Activated naive CD4-positive, alpha-beta T cell treated with anti-CD3 and anti-CD28 coated beads for 36 hours (primary cell): ENCODE measurements at places on chromosomes 3 and 15. TPM values are rescaled to one million over a fixed set of nuclear protein-coding genes. Genes with fewer than 3 reads are reported as not detected.

DNA sequence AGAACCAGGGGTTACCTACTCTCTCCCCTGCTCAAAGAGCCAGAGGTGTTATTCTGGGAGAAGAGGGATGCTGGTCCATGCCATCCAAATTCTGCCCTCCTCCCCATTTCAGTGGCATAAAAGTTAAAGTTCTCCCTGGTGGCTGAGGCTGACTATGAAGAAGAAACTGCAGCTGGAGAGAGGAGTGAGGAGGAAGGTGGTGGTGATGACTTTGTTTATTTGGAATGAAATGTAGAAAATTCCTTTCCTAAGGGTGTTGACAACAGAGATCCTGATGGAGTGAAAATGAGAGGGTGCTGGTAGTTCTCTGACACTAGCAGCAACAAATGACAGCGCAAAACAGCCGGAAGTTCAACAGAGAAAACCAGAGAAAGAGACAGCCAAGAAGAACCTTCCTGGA, 100.4 kb downstream of the PCCB start:
- peaks cover 12% of the 10 kb centered on the region for H3K4me1 ChIP-seq
- H3K4me3 ChIP-seq: no peak overlapping the region
- no peak for DNase-seq
- H3K27me3 ChIP-seq: no peaks in the 10 kb centered on the region
- H3K27ac ChIP-seq: no peak overlapping the region

The MYZAP gene
- total RNA-seq: 0.40 TPM

DNA sequence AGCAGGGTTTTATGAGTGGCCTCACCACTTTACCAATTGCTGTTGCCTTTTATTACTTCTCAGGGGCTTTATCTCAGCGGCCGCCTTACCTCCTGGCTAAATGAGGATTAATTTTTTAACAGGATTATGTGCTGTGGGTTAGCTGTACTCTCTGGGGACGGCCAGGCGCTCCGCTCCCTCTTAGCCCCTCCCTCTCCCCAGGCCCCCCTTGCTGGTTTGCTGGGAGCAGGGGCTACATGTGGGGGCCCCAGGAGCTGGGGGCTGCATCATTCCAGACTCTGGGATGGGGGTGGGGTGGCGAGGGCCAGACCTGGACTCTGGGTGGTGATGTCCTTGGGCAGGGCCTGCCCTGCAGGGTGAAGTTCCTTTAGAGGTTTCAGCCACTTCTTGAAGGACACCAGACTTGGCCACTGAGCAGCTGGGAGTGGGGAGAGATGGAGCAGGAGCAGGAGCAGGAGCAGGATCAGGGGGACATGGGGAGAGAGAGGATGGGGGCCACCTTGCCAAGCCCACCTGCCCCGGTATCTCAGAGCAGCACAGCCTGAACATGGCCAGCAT, 196.1 kb downstream of the GOLGA6L6 start:
- H3K4me1 ChIP-seq: no peaks in the 10 kb centered on the region
- H3K27me3 ChIP-seq: peaks cover 3% of the 10 kb centered on the region
- no peak overlapping the region for H3K27ac ChIP-seq
- no peak for DNase-seq
- no peaks in the 10 kb centered on the region for H3K36me3 ChIP-seq

GRCh38 chr3:169564883-169565282, 98.6 kb downstream of the MECOM start:
- H3K27ac ChIP-seq: no peak overlapping the region
- no peak for DNase-seq
- no peaks in the 10 kb centered on the region for H3K4me1 ChIP-seq
- no peak overlapping the region for H3K4me3 ChIP-seq
- peaks cover 8% of the 10 kb centered on the region for H3K27me3 ChIP-seq

GRCh38 chr3:64584179-64584578, 103.6 kb downstream of the ADAMTS9 start:
- no peaks in the 10 kb centered on the region for H3K4me1 ChIP-seq
- no peak for DNase-seq
- H3K27ac ChIP-seq: no peak overlapping the region
- H3K36me3 ChIP-seq: no peaks in the 10 kb centered on the region

- H3K27ac ChIP-seq: no peak overlapping the region
- H3K4me3 ChIP-seq: no peak overlapping the region
- no peaks in the 10 kb centered on the region for H3K4me1 ChIP-seq
- H3K36me3 ChIP-seq: no peaks in the 10 kb centered on the region
Observed at GRCh38 chr3:34405159-34405558, 606.7 kb downstream of the PDCD6IP start.

- DNase-seq: no peak
- H3K4me3 ChIP-seq: no peak overlapping the region
- H3K36me3 ChIP-seq: no peaks in the 10 kb centered on the region
- peaks cover 10% of the 10 kb centered on the region for H3K27me3 ChIP-seq
- no peaks in the 10 kb centered on the region for H3K4me1 ChIP-seq
- H3K27ac ChIP-seq: no peak overlapping the region
Observed at GRCh38 chr15:35603301-35603700, 57.3 kb upstream of the DPH6 start.

The OSTN gene
- total RNA-seq: not detected

The LIPC gene
- 0.47 TPM for total RNA-seq

DNA sequence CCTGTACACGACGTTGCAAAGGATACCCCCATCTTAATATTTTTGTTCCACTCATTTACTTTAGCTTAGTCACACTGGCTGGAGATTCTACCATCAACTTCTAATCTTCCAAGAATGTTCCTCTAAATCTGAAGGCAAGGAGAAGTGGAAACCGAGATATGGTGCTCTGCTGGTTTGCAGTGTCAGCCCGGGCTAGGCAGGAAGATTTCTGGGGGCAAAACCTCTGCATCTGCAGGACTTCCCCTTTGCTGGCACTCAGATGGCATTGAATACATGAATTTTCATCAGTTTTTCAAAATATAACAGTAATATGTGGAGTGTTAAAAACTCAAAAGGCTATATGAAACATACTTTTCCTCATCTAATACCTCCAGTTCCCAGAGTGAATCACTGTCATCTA, 240.4 kb downstream of the RPLP1 start:
- no peak for DNase-seq
- H3K4me3 ChIP-seq: no peak overlapping the region
- no peak overlapping the region for H3K27ac ChIP-seq
- H3K27me3 ChIP-seq: no peaks in the 10 kb centered on the region

The MESP1 gene
- 4.4 TPM for total RNA-seq

- H3K27ac ChIP-seq: no peak overlapping the region
- no peaks in the 10 kb centered on the region for H3K27me3 ChIP-seq
- no peaks in the 10 kb centered on the region for H3K36me3 ChIP-seq
- peaks cover 67% of the 10 kb centered on the region for H3K4me1 ChIP-seq
- no peak overlapping the region for H3K4me3 ChIP-seq
Observed at GRCh38 chr15:85495096-85495495, 114.7 kb downstream of the AKAP13 start.

DNA sequence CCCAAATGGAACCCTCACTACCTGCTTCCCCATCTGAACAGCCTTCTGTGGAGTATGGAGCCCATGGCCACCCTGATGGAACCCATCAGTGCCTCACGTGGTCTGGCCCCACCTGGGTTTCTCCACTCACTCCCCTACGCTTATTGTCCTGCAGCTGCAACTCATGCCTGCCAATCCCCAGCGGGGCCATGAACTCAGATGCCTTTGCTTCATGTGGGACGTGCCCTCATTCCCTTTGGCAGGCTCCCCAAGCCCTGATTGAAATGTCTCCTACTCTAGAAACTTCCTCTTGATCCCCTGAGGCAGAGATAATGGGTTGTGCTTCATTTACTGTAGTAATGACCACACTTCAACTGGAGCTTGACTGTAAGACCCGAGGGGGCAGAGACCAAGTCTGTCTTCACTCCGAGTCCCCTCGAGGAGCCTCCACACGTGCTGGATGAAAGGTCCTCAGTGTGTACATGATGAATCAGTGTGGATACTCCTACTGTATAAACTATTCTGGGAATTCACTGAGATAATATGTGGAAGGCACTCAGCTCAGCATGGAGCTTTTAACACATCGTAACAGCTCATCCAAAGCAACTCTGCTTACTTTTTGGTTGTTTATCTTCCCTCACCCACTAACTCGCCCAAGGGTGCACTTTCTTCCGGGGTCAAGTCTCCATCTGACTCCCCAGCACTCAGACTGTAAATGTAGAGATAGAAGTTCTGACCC, 232.8 kb upstream of the BHLHE40 start:
- no peak overlapping the region for H3K4me3 ChIP-seq
- peaks cover 20% of the 10 kb centered on the region for H3K4me1 ChIP-seq
- DNase-seq: no peak

The GOLGA6B gene
- total RNA-seq: not detected

The AADACL2 gene
- total RNA-seq: not detected

The DZIP1L gene
- total RNA-seq: not detected
